Stimulated activated CD8-positive, alpha-beta memory T cell treated with anti-CD3 and anti-CD28 coated beads, Interleukin-7, amount 100 ng/mL, for 4 hours (primary cell): ENCODE measurements at places on chromosomes 12 and 14.

DNA sequence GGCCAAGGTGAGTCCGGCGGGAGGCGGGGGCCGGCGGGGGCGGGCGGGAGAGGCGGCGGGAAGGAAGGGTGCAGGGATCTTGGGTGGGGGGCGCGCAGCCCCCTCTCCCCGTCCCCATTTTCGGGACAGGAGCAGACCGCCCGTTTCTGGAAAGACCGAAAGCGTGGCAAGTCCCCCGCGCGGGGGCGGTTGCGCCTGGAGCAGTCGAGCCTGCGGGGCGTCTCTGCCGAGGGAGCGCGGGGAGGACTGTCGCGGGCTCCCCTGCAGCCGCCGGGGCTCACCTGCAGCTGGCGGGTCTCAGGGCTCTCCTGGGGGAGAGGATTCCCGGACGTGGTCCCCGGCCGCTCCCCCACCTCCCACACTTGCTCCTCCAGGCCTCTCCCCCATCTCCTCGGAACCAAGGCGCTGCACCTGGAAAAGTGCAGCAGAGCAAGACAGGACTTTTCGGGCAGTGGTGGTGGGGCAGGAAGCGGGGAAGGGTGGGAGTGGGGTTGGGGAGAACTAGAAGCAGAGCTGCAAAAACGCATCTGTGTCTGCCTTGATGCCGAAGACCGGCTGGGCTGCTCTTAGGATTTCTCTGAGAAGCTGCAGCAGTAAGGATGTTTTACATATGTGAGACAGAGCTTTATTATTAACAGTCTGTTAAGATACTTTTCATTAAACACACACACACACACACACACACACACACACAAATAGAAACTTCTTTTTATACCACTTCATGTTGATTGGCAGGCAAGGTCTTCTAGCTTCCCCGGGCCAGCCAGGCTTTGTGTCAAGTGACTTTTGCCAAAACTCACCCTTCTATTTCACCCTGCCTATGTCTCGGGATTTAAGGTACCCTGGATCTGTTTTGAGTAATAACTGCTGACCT lies 677 bp downstream of the C12orf75 start:
- peak; percentile 37 for DNase-seq

DNA sequence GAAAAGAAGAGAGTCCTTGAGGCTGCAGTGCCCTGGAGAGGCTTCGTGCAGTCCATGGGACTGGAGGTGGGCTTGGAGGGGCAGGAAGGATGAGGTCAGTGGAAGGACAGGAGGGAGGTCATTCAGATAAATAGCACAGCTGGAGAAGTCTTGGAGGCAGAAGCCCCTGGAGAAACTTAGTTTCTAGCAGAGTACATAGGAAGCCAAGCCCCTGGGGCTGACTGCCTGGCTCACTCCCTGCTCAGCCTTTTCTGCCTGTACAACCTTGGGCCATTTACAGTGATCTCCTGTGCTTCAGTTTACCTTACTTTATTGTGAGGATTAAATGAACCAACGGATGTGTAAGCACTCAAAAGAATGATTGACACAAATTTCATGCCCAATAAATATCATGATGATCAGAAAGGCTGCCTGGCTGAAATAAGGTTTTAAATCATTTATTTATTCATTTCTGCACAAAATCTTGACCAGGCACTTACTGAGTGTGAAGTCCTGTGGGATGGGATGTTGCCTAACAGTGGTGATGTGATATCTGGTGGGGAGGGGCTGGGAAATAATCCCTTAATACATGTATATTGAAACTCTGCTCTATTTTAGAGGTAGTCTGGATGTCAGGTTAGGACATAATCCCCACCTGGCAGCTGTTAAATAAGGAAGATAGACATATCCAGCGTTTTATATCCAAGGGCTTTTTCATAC lies 54.3 kb downstream of the PLEKHG7 start:
- DNase-seq = no peak

- DNase-seq = no peak
Observed at GRCh38 chr14:68598621-68599447, 194.0 kb downstream of the ZFP36L1 start.

- no peak for DNase-seq
Observed at GRCh38 chr12:110074089-110074488, 25.8 kb upstream of the C12orf76 start.

DNA sequence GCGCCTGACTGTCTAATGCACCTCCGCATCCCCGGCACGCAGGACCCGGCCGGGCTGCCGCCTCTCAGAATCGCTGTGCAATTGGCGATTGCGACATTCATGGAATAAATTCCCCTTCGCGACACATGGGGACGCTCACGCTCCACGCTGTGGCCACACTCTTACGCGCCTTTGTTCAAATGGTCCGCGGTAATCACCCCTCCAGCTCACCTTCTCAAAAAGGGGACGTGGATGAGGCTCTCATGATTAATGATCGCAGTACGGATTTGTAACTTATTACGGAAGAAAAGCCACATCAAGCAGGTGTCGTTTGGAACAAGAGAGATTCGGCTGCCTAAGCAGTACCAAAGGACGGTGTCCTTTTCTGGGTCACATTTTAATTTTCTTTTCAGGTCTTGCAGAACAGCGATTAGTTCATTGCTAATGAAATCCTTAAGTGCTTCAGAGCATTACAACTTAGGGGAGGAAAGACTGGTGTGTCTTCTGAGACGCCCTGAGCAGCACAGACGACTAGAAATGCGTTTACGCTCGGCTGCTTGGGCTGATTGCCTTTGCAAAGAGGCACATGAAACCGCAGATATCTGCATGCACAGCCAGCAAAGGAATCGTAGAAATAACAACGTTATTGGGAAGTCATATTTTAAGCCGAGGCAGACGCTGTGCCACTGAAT lies 37.3 kb upstream of the ADGRD1 start:
- DNase-seq = no peak

GRCh38 chr14:60356906-60357550 lies 108.0 kb downstream of the PPM1A start:
- DNase-seq = no peak

GRCh38 chr12:53515291-53515680 lies 8.0 kb upstream of the NPFF start:
- DNase-seq = no peak

DNA sequence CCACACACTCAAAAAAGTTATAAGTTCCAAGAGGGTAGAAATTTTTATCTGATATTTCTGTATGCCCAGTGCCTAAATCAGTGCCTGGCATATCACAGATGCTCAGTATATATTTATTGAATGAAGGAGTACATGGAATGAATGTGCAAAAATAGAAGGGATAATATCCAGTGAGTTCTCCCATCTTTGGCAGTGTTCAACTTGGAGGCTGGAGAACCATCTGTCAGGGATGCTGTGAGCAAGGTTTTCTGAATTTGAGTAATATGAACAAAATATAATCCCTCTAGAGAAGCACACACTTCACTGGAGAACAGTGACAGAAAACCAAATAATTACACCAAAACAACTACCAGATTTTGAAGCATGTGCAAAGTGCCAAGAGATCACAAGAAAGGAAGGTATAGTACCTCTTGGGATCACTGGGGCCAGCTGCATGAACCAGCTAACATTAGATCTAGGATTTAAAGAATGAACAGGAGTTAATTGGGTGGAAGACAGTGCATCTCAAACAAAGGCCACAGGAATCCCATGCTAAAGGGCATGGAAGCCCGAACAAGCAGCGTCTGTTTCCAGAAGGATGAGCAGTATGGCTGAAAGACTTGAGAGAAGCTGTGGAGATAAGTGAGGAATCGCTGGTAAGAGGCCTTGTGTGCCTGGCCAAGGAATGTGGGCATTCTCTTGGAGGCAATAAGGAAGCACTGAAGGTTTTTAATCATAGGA lies 11.5 kb downstream of the SLC8A3 start:
- no peak for DNase-seq

DNA sequence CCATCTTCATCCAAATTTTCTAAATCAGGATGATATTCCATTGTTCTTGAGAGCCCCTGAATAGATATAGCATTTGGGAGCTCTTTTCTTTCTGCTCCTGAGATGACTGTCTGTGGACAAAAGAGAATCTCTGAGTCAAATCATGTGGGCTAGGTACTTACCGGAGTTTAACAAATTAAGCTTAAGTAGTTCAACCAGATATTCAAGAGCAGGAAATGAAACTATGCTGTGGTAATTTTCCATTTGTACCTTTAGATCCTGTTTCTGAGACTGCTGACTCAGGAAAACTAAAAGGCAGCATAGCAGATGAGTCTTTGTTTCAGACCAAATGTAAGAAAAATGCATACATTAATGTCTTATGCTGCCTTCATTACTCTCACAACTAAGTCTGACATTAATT lies at the start of gene CLEC7A:
Gene CLEC7A (minus strand): TSS at position 158 of the 400 bp plus-strand sequence. CDS start 117 bp downstream, at position 41.
- DNase-seq = no peak

DNA sequence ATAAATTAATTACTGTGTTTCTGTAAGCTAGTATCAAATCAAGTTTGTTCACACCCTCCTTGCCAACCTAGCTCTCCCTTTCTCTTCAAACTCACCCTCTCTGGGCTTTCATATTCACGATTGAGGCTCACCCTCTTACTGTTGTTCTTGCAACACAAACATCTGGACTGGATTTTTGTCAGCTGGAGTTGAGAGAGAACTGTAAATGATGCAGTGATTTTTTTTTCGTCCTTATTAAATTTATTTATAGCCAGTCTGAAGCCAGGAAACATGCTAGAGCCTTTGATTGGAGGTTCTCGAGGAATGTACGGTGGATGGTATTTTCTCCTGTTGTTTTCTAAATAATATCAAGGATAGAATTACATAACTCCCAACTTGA lies 485.1 kb downstream of the ZFP36L1 start:
- no peak for DNase-seq

DNA sequence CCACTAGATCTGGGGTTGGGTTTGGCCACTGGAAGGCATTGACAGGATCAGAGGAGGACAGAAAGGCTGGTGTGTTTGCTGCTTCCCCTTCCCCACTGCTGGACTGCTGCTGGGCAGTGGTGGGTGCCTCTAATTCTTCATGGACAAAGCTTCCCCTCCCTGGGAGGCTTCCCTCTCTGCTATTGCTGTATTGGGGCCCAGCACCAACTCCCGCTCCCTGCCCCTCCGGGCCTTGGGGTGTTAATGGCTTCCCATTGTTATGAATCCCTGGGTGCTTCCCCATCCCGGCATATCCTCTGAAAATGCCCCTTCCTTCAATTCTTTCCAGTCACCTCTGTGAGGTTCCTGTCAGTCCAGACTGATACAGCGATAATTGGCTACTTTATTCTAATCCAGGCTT lies 310.2 kb downstream of the GLT1D1 start:
- no peak for DNase-seq

GRCh38 chr14:93056840-93057585 lies 58.7 kb downstream of the ITPK1 start:
- DNase-seq = no peak

DNA sequence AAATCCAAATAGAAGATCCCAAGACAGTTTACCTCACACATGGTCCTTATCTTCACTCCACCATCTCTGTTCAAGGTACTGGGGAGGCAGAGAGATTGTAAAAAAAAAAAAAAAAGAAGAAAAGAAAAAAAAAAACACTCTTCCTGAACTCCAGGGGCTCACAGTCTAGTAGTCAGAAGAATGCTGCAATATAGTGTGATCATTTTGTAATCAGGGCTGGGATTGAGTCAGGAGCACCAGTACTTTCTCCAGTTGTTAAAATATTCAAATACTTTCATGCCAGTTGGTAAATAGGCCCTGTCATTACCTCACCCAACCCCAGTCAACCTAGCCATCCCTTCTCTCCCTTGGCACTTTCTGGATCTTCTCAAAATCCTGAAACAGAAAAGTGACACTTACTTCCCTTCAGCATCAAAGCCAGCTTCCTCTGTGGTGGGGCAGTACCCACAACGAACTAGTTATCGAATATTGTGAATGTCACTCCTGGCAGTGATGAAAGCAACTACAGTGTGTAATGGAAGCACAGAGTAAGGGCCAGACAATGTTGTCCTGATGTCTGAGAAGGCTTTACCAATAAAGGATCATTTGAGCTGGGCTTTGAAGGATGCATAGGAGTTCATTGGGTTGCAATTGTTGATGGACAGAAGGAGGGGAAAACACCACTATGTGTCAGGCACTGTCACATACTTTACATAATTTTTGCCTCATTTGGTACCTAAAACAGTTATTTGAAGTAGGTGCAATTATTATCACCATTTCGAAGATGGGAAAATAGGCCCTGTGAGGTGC lies 44.3 kb upstream of the HSPB8 start:
- no peak for DNase-seq

DNA sequence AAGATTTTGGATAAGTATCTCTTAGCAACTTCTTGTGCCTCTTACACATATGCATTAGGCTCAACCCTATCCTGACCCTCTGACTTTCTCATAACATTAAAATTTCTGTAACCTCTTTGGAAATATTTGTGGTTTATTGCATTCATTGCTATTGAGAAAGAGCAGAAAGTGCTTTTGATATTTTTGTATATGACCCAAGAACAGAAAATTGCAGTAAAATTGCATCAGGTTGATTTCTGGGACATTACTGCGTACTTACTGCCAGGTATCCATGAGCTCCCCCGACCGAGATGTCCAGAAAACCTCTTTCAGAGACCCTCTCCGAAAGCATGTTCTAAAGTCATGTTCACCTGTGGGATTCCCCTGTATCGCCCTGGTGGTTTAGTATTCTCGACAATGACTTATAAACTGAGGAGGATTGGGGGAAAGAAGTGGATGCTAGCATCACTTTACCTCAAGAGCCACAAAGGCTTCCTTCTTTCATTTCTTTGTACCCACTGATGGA lies 14.5 kb upstream of the IL22 start:
- DNase-seq = no peak

DNA sequence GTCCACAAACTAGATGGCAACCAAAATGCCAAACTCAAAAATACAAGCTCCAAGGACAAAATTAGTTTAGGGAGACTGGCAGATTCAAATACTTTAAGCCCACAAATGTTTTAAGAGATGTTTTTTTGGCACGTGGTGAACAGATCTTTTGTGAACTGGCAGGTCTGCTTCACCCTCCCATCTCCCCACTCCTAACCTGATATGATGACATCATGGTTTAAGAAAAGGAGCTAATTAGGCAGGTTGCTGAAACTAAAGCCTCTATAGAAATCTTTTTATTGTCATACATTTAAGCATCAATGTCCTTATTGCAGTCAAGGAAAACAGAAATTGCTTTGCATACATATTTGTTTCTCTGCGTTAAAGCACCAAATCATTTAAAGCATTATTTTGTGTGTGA lies 5.8 kb downstream of the LRIG3 start:
- DNase-seq = no peak

GRCh38 chr12:12724421-12725085 lies 7.4 kb downstream of the CDKN1B start:
- DNase-seq = no peak

DNA sequence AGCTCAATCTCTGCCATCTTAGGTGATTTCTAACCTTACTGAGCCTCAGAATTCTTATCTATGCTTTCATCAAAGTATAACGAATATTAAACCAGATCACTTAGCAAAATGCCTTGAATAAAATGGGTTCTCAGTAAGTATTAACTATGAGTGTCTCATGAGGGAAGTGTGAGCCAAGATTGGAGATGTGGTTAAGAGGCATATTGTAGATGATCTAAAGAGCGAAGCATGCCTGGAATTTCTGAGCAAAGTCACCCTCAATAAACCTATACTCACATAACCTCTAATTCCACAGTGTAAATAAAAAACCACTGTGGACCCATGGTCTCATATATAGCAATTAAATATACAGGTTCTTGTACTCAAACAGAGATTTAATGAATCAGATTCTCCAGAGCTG lies 193.1 kb upstream of the FSCB start:
- no peak for DNase-seq

GRCh38 chr12:82596483-82596882 lies 90.2 kb upstream of the TMTC2 start:
- DNase-seq = no peak

GRCh38 chr14:61662437-61663311 lies 32.6 kb upstream of the HIF1A start:
- peak; percentile 53 for DNase-seq

GRCh38 chr14:61455351-61455750 lies 134.0 kb downstream of the PRKCH start:
- no peak for DNase-seq
